Dermis microvascular lymphatic vessel endothelial cell (primary cell): ENCODE measurements at places on chromosomes 7 and 10. TPM values are rescaled to one million over a fixed set of nuclear protein-coding genes. Genes with fewer than 3 reads are reported as not detected.

DNA sequence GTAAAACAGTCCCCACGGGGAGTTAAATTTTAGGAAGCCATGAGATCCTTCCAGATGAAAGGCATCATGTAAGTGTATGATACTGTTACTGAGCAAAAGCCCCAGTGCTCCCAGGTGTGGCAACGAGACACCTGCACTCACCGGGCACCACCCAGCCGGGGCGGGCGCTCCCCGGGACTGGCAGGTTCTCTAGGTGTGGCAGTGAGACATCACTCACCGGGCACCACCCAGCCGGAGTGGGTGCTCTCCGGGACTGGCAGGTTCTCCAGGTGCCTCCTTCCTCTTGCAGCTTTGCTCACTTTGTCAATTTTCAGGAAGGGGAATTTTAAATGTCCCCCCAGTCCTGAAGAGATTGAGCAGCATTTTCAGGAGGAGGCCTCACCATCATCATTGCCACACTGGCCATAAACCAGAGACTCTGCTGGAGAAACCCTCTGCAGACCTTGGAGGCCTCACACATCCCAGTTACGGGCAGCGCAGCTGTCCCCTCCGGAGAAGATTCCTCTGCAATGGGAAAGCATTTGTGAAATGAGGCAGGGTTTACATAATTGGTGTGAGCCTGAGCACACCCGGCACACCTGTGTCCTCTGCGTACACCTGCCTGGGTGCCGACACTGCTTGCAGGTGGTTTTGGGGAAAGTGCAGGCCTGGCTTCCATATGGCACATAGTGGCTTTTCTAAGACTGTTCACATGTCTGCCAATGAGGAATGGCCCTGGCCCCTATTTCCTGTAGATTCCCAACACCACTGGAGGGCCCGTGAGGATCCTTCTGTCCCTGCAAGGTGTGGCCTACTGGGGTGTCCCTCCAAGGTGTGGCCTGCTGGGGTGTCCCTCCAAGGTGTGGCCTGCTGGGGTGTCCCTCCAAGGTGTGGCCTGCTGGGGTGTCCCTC is 191.4 kb downstream of the EBF3 start:
- no peak for DNase-seq

DNA sequence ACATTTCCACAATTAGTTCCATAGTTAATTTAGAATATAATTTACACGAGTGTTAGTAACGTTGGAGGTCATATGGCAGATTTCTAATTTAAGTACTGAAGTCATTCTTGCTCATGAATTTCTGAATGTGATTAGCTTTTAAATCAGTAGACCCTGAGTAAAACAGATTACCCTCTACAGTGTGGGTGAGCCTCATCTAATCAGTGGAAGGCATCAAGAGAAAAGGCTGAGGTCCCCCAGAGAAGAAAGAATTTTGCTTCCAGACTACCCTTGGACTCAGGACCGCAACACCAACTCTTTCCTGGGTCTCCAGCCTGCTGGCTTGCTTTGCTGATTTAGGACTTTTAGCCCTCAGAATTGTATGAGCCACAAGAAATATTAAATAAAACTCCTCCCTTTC is 33.2 kb downstream of the IFT22 start:
- no peak for DNase-seq

TLX1 gene
- total RNA-seq = not detected in 2 replicates

DNA sequence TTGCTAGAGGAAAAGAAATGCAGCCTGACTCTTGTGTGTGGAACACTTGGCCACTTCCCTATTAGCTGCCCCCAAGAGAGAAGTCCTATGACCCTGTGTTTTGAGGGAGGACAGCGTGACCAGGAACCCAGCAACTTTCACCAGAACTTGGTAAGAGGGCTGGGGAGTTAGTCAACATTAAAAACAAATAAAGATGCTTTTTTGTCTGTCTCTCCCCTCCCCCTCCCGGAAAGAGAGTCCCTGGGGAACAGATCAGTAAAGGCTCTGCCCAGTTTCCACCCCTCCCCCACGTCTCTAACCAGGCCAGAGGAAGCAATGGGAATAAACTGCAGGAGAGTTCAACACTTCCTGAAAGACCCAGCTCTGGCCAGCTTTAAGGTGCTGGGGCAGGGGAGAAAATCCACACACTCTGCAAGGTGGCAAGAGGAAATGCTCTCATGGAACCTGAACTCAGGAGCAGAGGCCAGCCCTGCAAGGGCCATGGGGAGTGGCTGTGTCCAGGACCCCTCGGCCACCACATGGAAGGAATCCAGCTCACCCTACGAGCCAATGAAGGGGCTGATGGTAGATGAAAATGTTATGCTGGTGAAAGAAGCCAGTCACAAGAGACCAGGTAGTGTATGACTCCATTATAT is 21.5 kb downstream of the SH3PXD2A start:
- no peak for DNase-seq

GRCh38 chr10:104824380-104825006 is 183.4 kb downstream of the SORCS3 start:
- peak; percentile 19 for DNase-seq

DNA sequence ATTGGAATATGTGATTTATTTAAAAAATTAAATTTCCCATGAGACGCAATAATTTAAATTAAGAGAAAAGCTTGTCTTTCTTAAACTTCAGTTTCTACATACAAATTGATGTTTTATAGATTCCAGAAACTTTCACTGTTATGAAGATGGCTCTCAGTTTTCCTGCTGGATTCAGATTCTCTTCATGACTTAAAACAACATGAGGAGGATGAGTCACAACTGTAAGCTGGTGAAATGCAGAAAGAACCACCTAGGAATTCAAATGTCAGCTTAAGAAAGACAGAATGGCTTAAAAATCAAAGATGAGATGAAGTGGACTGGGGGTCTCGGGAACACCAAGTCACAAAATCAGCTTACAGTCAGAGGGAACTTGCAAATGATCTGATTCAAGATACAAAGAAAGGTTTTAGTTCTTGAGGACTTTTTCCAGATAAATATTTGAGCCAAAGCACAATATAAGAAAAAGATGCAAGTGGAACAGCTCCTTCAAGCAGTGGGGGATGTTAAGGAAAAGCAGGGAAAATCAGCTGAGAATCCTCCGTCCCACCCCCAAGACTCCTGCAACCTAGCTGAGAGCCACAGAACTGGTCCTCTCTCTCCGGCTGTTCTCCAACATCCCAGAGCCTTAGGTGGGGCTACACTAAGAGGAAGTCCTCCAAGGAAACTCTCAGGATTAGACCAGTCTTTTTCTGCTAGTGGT is 279.8 kb downstream of the KCNMA1 start:
- DNase-seq = peak; percentile 21
